ENCODE measurements at places on chromosomes 11 and 22. TPM values are rescaled to one million over a fixed set of nuclear protein-coding genes. Genes with fewer than 3 reads are reported as not detected.

The EFEMP2 gene
- 15.2 TPM for total RNA-seq

The SLC25A45 gene
- 5.3 TPM for total RNA-seq

The DEFB108B gene
- total RNA-seq: not detected

The USP28 gene
- 10.1 TPM for total RNA-seq

The TRIM64 gene
- not detected for total RNA-seq

The MIF gene
- 131 TPM for total RNA-seq

The SLC25A1 gene
- 146 TPM for total RNA-seq

The MARK2 gene
- total RNA-seq: 33.0 TPM

The IL10RA gene
- 12.2 TPM for total RNA-seq

The APOL4 gene
- 0.16 TPM for total RNA-seq

The RFPL2 gene
- not detected for total RNA-seq

The TMEM86A gene
- 4.4 TPM for total RNA-seq

The ACR gene
- total RNA-seq: not detected

The TLCD5 gene
- total RNA-seq: 1.3 TPM

The TMPRSS6 gene
- 0.16 TPM for total RNA-seq

- no peak for DNase-seq
These were observed 8.3 kb downstream of the CSNK1E start for GRCh38 chr22:38308791-38309498.

DNA sequence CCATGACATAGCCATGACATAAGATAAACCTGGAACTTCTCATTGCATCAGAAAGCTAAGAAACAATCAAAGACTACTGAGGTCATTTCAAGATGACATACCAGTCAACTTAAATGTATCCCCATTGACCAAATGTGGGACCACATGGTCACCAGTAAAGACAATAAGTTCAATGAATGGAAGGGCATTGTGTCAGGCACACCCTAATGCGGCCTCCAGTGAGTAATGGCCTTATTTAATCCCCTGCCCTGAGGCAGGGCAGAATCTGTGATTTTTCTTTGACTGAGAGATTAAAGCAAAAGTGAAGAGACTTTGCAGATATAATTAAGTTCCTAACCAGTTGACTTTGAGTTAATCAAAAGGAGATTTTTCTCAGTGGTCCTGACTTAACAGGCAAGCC is 17.3 kb upstream of the SYT8 start:
- no peak for DNase-seq

GRCh38 chr11:119739975-119740374 is 11.0 kb upstream of the NECTIN1 start:
- peak; percentile 85 for DNase-seq

- DNase-seq: no peak
These were observed 216.5 kb upstream of the PLET1 start for GRCh38 chr11:112477152-112477551.

DNA sequence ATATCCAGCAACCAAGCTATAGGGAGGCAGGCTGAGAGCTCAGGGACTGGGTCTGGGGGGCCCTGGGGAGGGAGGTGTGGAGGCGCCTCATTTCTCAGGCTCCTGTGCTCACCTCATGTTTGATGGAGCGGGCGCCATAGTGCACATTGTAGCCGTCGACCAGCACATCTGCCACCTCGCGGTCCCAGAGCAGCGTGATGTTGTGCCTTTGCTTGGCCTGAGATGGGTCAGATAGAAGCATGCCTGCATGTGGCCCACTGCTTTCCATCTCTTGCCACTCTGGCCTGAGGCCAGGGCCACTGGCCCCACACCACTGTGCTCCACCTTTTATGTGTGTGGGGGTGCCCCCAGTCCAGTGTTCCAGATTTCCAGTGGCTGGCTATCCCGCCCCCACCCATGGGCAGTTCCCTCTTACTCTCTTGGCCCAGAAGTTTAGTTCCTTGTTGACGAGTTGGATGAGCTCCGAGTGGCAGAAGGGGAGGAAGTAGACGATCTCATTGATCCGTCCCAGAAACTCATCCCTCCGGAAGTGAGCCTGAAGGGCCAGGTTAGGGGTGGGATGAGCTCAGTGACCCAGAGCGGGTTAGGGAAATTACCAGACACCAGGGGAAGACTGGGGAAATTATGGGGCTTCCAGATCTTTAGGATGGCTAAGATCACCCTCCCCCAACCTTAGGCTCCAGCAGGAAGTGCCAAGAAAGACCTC is 50.1 kb upstream of the PHOX2A start:
- no peak for DNase-seq

- DNase-seq: no peak
These were observed 92.1 kb upstream of the NARS2 start for GRCh38 chr11:78666675-78667160.

DNA sequence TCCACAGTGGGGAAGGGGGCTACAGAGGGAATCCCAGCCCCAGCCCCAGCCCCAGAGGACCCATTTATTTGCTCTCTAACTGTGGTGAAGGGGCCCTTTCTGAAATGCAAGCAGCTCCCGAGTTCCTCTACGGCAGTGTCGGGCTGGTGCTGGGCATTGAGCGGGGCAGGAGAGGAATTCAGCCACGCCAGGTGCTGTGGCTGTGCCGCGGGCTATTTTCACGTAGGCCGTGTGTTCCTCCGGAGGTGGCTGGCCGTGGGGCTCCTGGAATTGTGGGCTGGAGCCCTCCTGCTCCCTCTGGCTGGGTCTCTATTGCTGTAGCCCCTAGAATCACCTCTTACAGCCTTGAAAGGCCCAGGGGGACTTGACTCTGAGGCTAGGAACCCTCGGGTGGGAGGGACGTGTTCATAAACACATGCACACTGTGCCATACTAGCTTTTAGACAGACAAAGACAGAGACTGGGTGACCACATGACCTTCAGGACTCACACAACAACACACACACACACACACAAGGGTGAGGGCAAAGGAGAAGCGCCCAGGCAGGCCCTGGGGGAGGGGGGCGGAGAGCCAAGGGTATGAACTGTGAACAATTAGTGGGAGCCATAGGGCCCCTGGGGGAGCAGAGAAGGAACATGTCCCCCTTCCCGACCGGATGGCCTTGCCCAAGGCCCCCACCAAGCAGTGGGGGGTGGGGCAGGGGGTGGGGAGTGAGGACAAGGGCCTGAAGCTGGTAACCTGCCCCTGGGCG is 48.4 kb upstream of the SYT7 start:
- DNase-seq: no peak

DNA sequence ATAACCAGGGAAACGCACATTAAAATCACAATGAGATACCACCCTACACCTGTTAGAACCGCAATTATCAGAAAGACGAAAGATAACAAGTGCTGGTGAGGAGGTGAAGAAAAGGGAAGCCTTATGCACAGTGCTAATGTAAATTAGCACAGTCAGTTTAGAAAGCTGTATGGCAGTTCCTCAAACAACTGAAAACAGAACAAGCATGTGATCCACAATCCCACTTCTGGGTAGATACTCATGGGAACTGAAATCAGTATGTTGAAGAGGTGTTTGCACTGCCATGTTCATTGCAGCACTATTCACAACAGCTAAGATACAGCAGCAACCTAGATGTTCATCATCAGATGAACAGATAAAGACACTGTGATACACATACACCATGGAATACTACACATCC is 75.0 kb upstream of the CCND1 start:
- DNase-seq: no peak

DNA sequence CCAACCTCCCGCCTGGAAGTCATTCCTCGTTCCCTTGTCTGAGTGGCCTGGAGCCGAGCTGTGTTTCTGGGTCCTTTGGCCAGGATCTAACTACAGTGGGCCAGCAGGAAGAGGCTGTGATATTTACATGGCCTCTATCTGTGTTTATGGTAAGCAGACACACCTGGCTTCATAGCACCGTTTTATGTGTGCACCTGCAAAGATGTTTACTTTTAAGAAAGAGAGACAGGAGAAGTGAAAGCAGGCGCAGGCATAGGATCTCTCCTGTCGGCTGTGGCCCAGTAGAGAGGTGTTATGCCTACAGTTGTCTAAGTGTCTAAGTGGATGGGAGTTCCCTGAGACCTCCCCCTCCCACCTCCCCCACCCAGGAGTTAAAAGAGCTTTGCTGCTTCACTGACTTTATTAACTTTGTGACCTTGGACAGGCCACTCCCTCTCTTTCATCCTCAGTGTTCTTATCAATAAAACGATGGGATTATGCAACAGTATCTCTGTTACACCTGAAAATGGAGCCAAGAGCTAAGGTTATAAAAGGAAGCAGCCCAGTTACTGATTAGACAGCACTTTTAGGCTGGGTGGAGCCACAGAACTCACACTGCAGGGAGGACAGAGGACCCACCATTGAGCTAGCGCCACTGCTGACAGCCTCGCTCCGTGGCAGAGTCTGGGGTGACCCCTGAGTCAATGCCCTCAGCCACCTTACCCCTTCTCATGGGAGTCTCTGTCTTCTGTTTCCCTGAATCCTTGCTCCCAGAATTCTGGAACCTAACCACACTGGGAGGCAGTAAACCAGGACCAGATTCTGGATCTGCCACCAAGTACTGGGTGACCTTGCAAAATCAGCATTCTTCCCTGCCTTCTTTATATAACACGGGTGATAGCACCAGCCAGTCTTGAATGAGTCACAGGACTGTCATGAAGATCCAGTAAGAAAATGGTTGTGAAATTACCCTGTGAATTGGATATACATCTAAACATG is 22.0 kb downstream of the ST14 start:
- DNase-seq: peak; percentile 84

- DNase-seq: no peak
These were observed 46.1 kb downstream of the ALX4 start for GRCh38 chr11:44263738-44264437.

DNA sequence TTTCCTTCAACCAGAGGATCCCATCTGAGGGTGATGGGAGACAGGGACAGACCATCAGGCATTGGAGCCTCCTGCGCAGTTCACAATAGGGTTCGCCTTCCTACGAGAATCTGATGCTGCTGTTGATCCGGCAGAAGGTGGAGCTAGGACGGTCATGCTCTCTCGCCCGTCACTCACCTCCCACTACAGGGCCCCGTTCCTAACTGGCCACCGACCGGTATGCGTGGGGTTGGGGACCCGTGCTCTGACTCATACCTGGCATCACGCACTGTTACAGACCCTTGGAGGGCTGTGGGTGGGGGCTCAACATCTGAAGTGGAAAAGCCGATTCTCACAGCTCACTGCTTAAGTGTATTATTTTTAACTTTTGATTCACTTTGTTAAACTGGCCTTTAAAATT is 402.3 kb downstream of the BRD1 start:
- DNase-seq: no peak

DNA sequence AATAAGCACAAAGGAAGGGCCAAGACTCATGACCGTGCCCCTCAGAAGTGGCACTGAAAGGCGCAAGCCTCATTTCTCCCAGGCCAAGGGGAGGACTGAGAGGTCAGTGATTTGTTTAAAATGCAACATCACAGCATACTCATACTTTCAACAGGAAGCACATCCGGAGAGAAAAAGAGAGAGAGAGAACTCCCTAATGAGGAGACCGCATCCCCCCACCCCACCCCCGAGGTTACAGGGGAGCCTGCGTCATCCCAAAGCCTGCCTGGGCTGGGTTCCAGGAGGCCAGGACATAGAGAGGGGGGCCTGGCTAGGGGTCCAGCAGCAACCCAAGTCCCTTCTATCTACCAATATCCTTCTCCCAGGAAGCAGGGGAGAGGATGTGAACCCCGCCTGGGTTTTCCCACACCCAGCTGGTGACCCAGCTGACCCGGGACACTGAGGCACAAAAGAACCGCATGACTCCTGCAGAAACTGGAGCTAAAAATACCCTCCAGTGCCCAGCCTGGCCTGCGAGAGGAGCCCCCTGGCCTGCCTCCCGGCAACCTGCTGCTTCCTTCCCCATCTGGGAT is 3.8 kb downstream of the CSNK1E start:
- peak; percentile 75 for DNase-seq

- no peak for DNase-seq
These were observed 154.6 kb downstream of the SNX19 start for GRCh38 chr11:130761560-130762220.

- peak; percentile 32 for DNase-seq
These were observed at the start of gene SCUBE2 for GRCh38 chr11:9091044-9091922. TSS of gene SCUBE2 (minus strand) at chr11:9091599. CDS start at chr11:9091528, 71 bp downstream.

GRCh38 chr22:32327596-32328171 is 30.0 kb upstream of the RFPL3 start:
- DNase-seq: no peak

- no peak for DNase-seq
These were observed 23.6 kb upstream of the TMA7B start for GRCh38 chr22:39936523-39937145.

- no peak for DNase-seq
These were observed 126.5 kb downstream of the RASSF10 start for GRCh38 chr11:13135385-13136271.

- DNase-seq: no peak
These were observed 64.8 kb downstream of the APOL5 start for GRCh38 chr22:35782504-35782903.

DNA sequence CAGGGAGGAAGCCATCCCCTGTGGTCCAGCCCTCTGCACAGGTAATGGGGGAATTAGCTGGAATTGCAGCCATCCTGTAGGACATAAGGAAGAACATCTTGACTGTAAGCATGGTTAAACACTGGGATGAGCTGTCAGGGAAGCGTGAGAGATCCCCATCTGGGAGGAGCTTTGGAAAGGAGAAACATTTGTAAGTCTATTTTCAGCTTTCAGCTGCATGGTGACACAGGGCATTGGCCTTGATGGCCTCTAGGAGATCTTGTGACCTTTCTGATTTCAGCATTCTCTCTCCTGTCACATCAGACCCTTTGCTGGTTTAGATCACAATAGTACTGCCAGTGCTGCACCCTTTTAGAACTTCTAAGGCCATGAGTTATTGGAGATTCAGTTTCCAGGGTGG is 47.1 kb downstream of the BCR start:
- no peak for DNase-seq

DNA sequence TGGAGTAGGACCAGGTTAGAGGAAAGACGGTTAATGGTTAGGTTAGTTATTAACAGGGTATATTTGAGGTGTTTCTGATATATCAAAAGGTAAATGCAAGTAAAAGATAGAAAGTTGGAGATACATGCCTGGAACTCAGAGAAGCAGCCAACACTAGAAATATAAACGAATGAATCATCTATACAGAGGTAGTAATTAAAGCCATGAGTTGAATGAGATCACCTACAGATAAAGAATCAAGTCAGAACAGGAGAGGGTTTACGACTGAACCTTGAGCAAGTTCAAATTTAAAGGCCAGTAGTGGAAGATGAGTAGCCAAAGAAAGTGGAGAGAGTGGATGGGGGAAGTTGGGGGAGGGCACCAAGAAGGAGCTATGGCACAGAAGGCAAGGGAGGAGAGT is 73.9 kb downstream of the SPON1 start:
- DNase-seq: no peak

Measured in transverse colon (tissue), 4 donors.